ENCODE measurements at places on chromosomes 7 and 10. TPM values are rescaled to one million over a fixed set of nuclear protein-coding genes. Genes with fewer than 3 reads are reported as not detected.

DNA sequence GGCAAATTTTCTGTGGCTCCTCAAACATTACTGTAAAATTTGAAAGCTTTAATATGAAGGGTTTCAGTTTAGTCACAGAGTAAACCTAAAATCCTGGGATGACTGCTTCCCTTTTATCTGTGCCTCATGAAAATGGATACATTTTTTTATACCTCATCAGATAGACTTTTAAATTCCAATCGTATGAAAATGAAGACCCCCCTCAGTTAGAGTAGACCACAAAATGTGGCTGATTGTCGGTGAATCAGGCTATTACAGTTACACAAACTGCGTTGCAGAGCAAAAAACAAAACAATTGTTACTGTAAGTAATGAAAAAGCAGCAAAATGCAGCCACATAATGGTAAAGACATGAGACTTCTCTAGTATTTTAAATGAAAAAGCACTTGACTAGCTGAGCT lies 296.2 kb downstream of the CNTNAP2 start:
- DNase-seq: no peak

DNA sequence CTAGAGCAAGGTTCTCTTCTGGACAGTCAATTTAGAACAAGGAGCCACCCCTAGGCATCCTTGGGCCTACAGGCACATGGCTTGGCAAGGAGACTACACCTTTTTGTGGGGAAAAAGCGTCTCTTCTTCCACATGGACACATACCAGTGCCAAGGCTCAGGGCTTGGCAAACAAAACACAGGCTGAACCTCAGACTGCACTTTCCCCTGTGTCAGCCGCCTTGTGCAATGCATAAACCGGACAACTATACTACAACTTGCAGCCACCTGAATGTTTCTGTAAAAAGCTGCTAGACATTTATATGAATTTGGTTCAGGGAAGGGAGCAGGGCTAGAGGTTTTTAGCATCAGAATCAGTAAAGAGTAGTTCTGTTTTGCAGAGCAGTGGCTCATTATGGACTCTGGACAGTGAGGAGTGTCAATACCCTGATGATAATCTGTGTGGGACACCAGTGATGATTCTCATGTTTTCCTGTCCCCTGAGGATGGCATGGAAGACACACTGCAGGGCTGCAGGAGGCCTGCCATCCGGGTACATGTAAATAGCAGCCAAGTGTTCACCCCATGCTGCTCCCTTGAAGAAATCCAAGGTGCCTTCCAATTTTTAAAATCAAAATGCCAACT lies 118.9 kb downstream of the GATA3 start:
- DNase-seq: no peak

GRCh38 chr7:18117482-18117881 lies 89.8 kb upstream of the PRPS1L1 start:
- peak; percentile 59 for DNase-seq

DNA sequence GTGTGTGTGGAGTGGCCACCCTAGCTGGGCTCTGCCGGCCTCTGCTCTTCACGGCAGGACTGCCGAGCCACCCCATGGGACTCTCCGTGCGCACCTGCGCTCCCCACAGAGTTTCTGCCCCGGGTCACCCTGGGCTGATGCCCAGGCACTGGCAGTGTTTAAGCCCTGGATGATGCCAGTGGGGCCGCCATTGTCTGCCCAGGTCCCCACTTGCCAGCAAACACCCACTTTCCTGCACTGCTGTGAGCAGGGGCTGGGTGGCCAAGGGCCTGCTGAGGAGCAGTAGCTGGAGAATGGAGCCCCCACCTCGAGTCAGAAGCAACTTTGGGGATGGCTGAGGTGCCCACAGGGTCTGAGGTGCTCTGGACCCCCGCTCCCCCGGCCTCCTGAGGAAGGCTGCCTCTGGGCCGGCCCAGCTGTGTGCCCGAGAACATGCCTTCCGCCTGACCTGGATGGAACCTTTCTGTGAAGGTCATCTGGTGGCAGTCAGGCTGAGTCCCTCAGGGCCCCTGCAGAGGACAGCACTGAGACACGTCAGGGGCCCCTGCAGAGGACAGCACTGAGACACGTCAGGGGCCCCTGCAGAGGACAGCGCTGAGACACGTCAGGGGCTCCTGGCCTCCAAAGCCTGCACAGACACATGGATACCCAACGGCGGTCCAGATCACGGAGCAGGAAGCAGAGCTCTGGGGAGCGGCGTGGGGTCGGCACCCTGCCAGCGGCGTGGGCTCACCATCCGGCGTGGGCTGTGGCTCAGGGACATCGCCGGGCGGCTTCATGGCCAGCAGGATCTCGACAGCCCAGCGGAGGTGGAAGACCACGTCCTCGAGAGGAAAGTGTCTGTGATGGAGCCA lies 62.0 kb downstream of the CFAP46 start:
- no peak for DNase-seq

DNA sequence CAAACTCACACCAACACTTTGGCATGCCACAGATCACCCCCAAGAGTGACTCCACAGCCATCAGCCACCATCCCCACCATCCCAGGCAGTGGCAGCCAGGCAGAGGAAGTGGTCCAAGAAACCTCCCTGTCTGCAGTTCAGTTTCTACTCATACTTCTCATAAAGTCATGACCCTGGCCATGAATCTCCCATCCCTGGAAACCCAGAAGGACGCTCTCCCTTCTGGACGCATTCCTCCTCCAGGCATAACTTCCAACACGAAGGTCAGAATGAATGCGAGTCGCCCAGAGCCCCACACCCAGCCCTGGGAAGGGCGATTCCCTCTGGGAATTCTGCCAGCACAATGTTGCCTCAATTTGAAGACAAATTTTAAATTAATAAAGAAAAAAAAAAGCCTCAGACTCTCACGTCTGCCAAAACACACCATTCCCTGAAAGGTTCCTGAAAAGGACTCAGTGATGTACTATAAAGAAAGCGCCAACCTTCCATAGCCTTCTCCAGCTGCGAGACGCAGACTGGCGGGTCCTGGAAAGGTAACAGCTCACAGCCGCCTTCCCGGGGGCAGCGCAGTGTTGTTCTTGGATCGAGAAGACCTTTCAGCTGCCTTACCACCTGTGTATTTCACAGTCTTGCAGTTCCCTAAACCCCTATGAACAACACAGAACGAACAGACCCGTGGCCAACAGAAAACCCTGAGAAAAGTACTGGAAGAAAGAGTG lies 307.6 kb downstream of the FRMD4A start:
- no peak for DNase-seq

- no peak for DNase-seq
Measured at GRCh38 chr10:65350611-65351010, 1575.2 kb upstream of the LRRTM3 start.

- no peak for DNase-seq
Measured at GRCh38 chr10:83367036-83367435, 772.3 kb upstream of the GHITM start.

- peak; percentile 85 for DNase-seq
Measured at GRCh38 chr7:22601812-22602565, 102.0 kb upstream of the STEAP1B start.

DNA sequence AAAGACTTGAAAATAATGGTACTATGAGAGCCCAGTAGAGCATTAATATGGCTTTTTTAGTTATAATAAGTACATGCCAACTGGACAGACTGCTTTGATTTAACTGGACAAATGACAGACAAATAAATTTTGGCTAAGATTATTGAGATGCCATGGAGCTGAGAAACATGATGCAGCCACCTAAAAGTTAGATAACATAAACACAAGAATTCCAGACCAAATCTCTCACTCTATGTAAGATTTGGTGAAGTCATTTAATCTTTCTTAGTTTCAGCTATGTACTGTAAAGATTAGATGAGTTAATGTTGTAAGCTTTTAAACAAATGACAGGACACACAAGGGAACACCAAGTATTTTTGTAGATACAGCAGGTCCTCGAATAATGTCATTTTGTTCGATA lies 118.2 kb downstream of the CACNA2D1 start:
- DNase-seq: peak; percentile 68

DNA sequence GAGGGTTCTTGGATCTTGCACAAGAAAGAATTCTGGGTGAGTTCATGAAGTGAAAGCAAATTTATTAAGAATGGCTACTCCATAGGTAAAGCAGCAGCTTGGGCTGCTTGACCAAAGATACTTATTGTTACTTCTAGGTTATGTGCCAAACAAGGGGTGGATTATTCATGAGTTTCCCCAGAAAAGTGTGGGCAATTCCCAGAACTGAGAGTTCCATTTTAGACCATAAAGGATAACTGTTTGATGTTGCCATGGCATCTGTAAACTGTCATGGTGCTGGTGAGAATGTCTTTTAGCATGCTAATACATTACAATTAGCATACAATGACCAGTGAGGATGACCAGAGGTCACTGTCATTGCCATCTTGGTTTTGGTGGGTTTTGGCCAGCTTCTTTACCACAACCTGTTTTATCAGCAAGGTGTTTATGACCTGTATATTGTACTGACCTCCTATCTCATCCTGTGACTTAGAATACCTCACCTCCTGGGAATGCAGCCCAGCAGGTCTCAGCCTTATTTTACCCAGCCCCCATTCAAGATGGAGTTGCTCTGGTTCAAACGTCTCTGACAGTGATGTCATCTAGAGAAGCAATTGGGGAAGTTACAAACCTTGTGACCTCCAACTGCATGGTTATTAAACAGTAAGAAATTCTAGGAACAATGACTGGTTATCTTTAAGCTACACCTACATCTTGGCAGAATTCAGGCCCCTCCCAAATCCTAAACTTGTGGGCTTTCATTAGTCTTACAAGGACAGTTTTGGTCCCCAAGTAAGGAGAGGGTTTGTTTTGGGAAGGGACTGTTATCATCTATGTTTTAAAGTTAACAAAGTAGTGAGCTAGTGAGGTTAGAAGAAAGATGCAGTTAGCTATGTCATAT lies 48.0 kb upstream of the INHBA start:
- DNase-seq: no peak

DNA sequence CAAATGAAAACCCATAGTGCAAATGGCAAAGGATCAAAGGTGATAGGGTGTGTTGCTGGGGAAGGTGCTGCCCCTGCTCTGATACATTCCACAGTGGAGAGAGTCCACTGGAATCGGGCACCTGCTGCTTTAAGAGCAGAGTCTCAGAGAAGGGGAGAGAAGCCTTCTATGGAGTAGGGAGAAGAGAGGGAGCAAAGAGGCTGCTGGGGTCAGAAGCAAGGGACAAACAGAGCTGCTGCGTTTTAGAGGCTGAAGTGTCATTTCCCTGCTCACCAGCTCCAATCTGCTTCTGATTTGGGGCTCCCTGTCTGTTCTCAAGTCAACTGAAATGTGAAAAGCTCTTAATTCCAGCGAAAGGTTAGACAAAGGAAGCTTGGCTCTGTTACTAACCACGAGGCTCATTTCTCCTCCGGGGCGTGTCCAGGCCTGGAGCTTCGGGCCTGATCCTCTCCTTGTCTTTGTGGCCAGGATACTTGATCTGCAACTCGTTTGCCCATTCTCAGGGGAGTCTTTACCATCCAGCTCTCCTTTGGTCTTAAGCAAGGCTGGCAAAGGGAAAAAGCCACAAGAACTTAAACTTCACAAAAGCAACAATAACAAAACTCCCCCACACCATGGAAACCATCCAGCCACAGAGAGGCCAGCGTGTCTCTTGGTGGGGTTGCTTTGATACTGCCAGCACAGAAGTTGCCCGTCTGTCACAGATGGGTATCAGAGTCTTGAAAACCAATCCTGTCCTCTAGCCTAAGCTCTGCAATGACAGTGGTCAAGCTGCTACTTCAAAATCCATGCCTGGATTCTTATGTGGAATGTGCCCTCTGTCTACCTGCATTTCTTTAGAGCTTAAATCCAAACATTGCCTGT lies 692.6 kb downstream of the SUGCT start:
- no peak for DNase-seq

GRCh38 chr10:15805395-15806058 lies 54.8 kb downstream of the MINDY3 start:
- no peak for DNase-seq

DNA sequence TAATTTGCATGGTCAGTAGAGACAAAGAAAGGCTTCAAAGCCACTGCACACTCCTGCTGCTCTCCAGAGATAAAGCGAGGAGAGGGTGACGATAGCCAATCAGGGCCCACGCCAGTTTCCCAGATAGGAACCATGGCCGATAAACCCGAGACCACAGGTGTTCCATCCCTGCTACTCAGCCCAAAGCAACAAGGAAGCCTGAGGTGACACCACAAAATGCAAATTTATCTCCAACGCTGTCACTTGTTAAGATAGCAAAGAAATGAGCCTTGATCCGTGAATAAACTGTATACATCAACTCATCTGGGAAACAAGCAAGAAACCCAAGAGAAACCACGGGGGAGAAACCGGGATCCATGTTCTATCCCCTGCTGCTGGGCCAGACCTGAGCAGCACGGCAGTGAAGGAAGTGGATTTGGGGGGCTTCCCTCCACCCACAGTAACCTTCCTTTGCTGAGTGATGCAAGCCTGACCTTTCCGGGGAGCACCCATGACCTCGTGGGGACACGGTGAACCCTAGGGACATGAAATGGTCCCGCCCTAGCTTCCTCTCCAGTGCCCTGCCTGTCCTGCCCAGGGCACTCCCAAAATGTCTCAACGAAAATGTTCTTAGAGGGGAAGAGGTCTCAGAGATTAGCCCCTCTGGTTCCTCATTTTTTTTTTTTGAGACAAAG lies 164.6 kb downstream of the PTPRN2 start:
- no peak for DNase-seq

DNA sequence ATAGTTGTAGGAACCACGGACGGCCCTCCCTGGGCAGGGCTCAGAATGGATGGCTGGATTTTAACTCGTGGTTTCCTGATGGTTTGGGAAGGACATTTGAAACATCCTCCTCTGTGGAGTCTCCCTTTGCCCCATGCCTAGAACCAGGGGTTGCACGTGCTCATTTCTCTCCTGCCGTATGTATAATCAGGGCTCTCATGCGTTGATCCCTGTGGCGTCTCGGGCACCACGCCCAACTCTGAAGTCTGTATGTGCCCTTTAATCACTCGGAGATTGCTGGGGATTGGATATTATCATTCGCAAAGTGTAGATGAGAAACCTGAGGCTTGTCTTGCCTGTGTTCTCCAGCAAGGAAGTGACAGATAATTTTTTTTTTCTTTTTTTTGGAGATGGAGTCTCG lies 257.1 kb downstream of the CAMK1D start:
- no peak for DNase-seq

DNA sequence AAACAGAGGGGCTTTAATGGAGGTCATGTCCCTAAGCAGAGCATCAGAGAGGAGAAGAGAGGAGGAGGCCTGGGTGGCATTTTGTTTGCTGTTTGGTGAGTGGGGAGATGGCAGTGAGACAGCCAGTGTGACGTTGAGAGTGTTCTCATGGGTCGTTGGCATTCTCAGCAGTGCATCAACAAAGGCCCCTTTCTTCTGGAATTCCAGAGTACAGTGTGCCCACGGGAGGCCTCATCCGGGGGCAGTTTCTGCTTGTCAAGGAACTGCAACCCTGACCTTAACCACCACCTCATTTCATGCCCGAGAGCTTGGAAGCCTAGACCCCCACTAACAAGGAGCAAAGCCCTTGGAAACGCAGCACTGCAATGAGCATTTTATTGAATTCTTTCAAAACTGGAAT lies 92.9 kb downstream of the CELF2 start:
- DNase-seq: no peak

GRCh38 chr10:28545967-28546644 lies 13.2 kb downstream of the WAC start:
- no peak for DNase-seq

ANKRD61 gene
- total RNA-seq: under 0.01 TPM

FXYD4 gene
- not detected for total RNA-seq

HMX2 gene
- not detected for total RNA-seq

PLAU gene
- total RNA-seq: 115 TPM

HMX3 gene
- not detected for total RNA-seq

All from IMR-90 (cell line).